ENCODE measurements at places on chromosomes 11 and 22.

- DNase-seq, result no peak
These were observed 28.4 kb upstream of the PRDM10 start for GRCh38 chr11:130031056-130031455.

GRCh38 chr11:126083829-126084607 lies 21.4 kb upstream of the CDON start:
- no peak for DNase-seq

GRCh38 chr11:19691815-19692500 lies 20.7 kb upstream of the NAV2 start:
- DNase-seq, result no peak

DNA sequence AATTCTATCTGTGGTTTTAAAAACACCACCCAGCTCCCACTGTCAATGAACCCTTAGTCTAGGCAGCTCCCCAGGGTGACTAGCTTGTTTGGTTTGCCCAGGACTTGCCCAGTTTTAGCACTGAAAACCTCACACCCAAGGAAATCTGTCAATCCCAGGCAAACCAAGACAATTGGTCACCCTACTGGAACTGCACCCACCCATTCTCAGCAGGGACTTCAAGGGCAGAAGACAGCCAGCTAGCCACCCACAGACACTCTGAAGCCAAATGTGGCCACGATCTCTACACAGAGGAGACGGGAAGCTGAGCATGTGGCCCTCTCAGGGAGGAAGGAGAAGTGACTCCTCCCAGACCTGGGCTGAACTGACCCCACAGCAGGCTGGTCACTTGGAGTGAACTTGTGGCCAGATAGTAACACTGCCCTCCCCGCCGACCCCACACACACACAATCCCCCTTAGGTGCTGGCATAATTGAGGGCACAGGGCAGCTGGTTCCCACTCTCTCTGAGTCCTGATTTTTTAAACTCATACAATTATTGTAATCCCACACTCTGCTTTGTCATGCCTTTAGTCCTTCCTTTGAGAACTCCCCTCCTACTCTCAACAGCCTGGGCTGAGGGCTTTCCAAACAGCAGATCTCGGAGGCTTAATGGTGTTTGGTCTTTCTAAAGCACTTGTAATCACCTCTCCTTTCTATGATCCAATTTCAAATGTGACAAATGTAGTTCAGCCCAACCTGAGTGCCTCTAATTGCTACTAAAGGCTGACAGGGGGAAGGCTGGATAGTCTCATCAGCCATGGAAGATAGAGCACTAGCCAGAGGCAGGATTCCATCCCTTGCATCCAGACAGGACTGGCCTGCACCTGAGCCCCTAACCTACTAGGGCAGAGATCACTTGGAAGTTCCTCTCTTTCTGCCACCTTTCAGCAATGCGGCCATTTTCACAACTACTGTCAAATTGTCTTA lies 74.7 kb upstream of the DRD2 start:
- no peak for DNase-seq

DNA sequence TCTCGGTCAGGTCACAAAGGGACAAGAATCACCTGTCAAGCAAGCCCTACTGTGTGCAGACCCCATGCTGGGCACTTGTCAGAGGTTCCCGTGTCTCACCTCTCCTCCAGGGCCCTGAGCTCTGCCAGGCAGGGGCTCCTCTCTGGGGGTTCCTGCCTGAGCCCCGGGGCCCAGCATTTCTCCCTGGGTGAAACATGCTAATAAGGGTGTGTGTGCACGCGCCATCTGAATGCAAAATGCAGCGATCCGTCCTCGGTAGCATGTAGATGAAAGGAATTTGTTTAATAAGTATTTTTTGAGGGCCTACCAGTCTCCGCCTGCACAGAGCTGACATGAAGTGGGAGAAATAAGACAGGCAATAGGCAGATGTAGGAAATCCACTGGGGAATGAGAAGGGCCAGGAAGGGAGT lies 5.8 kb downstream of the ELFN2 start:
- no peak for DNase-seq

DNA sequence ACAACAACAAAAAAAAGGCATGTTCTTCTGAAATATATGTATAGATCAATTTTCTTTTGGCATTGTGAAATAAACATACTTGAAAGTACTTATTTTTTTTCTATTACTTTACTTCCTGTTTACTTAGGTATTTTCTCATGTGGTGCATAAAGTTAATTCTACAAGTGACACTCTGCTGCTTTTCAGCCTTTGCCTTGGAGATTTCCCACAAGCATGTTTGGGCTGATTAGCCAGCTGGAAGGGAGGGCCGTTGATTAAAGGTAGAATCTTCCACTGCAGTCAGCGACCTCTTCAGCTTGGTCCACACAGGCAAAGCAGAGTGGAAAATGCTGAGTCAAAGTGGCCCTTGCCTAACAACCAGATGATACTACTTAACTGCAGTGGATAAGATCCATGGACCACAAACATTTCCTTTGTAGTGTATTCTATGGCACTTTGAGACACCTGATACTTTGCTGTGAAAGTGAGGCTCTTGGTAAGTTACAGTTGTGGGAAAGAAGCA lies 176.0 kb downstream of the ARHGAP42 start:
- no peak for DNase-seq

DNA sequence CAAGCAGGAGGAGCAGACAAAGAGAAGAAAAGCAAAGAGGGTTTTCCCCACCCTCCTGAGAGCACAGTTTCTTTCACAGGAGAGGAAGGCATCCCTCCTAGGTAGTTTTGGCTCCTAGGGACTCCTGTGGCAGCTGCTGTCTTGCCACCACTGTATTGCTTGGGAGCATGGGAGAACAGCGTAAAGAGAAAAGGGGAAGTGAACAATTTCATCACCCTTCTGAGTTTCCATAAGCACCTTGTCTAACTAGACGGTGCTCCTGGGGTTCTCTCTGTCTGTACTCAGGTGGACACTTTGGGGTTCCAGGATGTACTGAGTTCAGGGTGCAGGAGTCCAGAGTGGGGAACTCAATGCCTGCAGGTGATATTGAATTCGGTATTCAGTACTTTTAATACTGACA lies 1430.5 kb downstream of the TBC1D22A start:
- no peak for DNase-seq

- no peak for DNase-seq
These were observed 13.4 kb downstream of the PACSIN2 start for GRCh38 chr22:43001271-43002201.

- no peak for DNase-seq
These were observed 115.4 kb downstream of the C11orf58 start for GRCh38 chr11:16853859-16854258.

GRCh38 chr11:86660088-86660487 lies 12.3 kb downstream of the ME3 start:
- DNase-seq, result no peak

GRCh38 chr11:30926130-30926529 lies 340.0 kb upstream of the MPPED2 start:
- DNase-seq, result no peak

DNA sequence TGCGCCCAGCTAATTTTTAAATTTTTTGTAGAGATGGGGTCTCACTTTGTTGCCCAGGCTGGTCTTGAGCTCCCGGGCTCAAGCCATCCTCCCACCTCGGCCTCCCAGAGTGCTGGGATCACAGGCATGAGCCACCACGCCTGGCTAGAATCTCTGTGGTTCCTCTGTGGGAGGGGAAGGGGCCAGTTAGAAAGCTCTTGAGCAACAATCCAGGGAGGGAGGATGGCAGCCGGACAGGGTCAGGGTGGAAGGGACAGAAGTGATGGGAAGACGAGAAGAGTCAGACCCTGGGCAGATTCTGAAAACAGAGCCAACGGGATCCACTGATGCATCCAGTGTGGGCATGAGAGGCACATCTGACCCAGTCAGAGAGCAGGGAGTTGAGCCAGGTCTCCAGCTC lies 38.9 kb upstream of the MN1 start:
- no peak for DNase-seq

GRCh38 chr11:2741377-2742131 lies 41.8 kb upstream of the KCNQ1OT1 start:
- DNase-seq, result no peak

DNA sequence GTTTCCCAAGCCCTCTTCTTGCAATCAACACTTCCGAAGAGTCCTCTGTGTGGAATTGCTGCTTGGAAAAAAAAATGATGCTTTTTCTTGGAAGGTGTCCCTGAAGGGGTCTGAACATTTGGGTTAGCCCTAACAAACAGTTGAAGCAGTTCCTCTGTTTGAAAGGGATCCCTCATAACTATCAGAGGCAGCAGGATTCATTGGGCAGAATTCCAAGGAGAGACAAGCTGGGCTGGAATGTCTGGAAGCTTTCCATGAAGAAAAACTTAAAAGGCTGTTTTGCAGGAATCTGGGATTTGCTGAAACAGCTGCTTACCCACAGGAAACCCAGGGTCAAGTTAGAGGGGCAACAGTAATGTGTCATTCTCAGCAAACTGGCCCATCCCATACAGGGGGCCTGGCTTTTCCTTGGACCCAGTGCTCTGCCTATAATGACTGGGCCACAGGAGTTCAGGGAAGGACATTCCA lies 3.1 kb downstream of the CSNK2A3 start:
- DNase-seq, result no peak

- no peak for DNase-seq
These were observed 745 bp upstream of the ZBTB44 start for GRCh38 chr11:130315354-130315970.

- DNase-seq, result no peak
These were observed 36.9 kb downstream of the ARFGAP3 start for GRCh38 chr22:42820045-42820763.

DNA sequence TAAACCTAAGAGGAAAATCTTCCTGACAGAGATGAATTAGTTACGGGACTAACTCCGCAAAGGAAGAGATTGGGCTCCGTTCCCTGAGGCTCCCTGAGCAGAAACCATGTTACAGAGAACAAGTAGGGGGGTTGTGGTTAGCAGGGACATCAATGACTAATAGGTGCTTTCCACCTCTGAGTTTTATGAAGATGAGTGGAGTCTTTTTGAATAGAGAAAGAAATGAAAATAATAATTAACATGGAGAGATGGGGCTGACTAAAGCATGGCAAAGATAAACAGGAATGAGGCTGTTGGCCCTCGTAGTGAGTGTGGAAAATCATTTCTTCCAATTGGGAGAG lies 47.5 kb upstream of the PICALM start:
- DNase-seq, result no peak

DNA sequence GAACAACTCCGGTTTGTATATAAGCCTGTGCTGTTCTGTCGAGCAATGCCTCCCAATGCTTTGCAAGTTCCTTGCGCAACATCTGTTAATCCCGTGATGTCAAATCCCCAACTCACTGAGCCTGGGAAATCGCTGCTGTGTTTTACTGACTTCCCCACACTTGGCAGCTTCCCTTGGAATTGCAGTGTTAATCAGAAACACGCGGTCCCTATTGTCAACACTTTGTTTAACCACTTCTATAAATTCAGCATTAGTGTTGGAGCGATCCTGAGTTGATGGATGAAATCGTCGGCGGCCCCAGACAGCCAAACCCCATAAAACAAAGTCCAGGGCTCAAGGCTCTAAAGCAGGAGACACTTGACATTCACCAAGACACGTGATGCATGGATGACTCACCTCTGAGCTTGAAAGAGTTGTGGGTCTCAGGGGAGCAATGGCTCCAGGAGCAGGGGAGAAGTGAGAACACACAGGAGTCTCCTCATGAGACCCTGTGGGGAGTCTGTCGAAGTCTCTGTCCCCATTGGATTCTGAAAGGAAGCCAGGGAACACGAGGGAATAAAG lies 555.3 kb downstream of the MIAT start:
- DNase-seq, result no peak

GRCh38 chr11:120512739-120513435 lies 1.3 kb downstream of the GRIK4 start:
- DNase-seq, result no peak

GRCh38 chr11:66391322-66391721 lies 19.8 kb upstream of the SLC29A2 start:
- DNase-seq, result no peak

DNA sequence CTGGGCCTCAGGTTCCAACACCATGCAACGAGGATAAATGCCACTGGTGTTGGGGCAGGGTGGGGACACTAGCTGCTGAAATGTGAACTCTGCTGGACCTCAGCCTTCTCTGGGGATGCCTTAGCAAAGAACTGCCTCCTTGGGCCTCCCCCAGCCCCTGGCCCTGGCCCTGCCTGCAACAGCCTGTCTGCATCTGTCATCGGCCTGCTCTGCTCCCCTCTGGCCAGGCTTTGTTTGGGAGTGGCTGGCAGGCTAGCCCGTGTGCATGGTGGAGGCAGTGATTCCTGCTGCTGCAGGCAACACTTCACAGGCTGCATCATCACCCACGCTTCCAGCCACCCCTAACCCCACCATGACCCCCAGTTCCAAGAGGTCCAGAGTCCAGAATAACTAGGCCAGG lies 11.5 kb upstream of the MYOD1 start:
- no peak for DNase-seq

DNA sequence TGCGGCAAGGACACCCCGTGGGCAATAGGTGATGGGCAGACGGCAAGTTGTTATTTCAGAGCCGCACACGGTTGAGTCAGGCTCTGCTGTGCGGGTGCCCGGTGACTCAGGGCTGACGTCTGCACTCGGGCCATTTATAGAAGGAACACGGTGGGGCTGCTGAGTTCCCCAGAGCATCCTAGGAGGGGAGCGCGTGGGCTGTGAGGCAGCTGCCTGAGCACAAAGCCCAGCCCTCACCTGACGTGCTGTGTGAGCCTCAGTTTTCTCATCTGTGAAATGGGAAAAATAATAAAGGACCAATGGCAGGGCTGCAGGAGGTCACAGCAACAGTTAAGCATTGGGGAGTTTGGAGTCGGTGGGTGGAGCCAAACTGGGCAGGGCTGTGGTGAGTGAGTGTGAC lies 11.3 kb upstream of the RHOD start:
- no peak for DNase-seq

DNA sequence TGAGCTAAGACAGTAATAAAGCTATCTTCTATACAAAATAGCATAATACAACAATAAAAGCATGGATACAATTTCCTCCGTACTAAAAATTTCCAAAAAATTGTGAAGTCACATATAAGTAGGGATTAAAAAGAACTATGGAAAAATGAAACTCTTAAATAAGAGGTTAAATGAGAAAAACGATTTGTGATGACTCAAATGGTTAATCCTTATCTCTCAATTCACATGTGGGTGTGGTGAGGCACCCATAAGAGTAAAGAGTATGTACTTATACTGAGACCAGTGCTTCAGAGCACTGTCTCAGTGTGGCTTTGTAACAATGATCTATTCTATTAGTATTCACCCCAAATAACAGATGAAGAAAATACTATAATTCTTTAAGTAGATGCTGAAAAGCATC lies 25.0 kb upstream of the CCDC34 start:
- no peak for DNase-seq

DNA sequence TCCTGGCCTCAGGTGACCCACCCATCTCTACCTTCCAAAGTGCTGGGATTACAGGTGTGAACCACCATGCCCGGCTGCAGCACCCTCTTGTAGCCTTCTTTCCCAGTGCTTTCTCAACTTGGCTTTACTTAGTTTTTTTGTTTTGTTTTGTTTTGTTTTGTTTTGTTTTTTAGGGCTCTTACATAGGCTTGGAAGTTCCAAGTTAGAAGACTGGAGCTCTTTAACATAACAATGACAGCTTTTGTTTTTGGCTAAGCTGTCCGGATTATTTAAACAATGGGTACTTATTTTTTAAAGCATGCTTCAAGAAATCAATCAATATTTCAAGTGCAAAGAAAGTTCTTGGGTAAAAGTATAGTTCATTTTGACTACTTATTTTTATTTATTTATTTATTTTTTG lies 25.9 kb downstream of the KMT2A start:
- DNase-seq, result no peak

- DNase-seq, result no peak
These were observed 6.7 kb downstream of the MUC5B start for GRCh38 chr11:1229471-1230120.

All from iPS DF 19.7 (cell line).